Stimulated activated CD8-positive, alpha-beta memory T cell treated with anti-CD3 and anti-CD28 coated beads, Interleukin-4, amount 100 ng/mL, for 4 hours (primary cell): ENCODE measurements at places on chromosomes 7 and 10.

- DNase-seq = no peak
These were observed 38.3 kb downstream of the GPRIN2 start for GRCh38 chr10:46518028-46518725.

- DNase-seq = no peak
These were observed 64.2 kb downstream of the DIP2C start for GRCh38 chr10:625333-625696.

- DNase-seq = no peak
These were observed 270.1 kb upstream of the MTPN start for GRCh38 chr7:136247211-136247610.

- DNase-seq = no peak
These were observed 169.3 kb upstream of the MAGI2 start for GRCh38 chr7:79622781-79623180.

GRCh38 chr7:22386865-22387264 is 29.9 kb upstream of the RAPGEF5 start:
- DNase-seq = no peak

DNA sequence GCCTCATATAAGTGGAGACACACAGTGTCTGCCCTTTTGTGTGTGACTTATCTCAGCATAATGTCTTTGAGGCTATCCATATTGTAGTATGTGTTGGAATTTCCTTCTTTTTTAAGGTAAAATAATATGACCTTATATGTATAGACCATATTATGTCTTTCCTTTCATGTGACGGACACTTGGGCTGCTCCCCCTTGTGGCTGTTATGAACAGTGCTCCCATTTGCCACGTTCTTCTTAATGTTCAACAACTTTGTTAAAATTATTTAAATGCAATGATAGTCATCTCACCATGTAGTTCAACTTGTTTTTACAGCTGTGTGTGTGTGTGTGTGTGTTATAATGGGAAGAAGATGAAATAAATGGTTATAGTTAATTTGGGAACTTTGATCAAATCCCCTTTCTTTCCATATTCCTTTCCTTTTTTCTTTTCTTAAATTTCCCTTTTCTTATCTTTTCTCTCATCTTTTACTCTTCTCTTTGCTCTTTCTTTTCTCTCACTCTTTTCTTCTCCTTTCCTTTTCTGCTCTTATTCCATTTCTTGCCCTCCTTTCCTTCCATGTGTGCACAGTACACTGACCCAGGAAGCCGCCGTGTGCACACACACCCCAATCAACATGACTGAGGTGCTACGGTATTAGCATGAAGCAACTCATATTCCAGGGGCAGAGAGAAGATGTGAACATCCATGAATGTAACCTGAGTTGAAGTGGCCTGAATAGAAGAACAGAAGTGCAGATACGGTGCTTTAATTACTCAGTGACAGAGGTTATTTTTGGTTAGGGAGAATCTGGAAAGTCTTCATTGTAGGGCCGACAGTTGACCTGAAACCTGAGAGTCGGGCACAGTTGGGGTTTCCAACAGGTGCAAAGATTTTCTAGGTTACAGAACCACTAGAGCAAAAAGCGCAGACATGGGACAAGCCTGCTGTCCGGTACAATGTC is 596.6 kb downstream of the SDK1 start:
- DNase-seq = peak; percentile 18

DNA sequence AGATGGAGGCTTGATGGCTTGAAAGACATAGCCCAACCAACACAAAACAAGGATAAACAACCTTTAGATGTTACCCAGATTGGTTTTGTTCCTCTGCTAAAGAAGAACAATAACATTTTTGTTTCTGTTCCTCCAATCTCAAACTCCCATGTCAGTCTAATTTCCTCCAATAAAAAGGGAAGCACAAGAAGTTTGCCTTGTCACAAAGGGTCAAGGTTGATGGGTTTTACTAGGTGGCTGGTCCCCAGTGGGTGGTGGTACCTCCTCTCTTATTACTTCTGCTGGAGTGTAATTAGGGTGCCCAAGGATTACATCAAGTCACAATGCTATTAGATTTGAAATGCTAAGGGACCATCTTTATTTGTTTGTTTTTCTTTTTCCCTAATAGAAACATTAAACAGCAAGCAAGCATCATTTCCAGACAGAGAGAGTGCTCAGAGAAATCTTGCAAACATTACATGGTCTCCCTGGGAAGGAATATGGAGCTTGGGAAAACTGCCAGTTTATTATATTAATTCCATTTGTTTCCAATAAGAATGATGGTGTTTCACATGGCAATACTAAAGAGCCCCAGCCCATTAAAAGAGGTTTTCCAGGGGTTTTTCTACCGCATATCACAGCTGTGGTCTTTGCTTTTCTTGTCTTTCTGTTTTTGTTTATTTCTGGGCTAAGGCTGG is 78.3 kb upstream of the AOAH start:
- DNase-seq = no peak

DNA sequence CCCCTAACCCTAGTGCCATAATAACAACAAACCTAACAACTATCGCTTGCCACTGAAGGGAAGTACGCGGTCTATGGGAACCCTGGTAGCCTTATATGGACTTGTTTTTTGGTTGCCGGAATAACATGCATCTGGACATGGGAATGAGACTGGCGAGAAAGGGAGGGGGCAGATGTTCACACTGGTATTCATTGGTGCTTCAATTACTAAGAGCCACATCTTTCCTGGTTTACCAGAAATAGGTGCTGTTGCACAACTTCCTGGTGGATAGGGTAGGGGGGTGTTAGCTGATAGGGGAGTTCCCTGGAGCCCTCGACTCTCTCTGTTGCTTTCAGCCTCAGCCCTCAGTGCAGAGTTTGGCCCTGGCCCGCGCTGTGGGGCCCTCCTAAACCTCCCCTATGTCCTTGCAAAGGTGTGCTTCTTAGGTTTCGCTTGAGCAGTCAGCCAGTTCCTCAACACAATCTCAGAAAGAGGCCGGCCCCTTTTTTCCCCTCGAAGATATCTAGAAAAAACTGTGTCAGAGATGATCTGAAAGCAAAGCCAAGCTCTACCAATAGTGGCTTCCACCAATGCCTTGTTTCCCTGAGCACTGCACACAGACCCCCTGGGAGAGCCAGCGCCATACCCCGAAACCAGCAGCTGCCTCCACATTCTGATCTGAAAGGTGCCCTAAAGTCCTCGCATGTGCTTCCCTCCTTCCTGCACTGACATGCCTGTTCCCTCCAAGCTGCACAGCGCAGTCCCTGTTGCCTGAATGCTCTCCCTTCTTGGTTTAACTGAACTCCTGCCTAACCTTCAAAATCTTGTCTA is 13.5 kb downstream of the TBXAS1 start:
- no peak for DNase-seq

DNA sequence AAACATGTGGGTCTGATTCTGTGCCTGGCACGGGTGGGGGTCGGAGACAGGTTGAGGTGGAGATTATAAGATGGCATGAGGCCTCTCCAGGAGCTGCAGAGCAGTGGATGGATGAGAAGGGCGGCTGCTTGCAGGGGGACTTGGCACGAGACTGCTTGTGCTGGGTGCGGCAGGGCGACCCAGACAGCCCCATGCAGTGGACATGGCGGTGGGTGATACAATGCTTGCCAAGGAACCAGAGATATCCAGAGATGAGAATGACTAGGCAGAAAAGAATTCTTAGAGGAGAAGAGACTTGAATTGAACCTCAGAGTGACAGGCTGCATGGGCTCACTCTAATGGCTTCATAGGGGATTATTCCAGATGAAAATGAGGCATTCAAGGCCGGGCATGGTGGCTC is 145.4 kb downstream of the NEURL1 start:
- no peak for DNase-seq

GRCh38 chr7:155295511-155295910 is 2.2 kb upstream of the INSIG1 start:
- no peak for DNase-seq
